Effector memory CD8-positive, alpha-beta T cell (primary cell): ENCODE measurements at places on chromosomes 11 and 22.

GRCh38 chr11:68867066-68867465, 25.4 kb upstream of the CPT1A start:
- no peak for DNase-seq
- peaks cover 14% of the 10 kb centered on the region for H3K4me1 ChIP-seq
- H3K27me3 ChIP-seq = peaks cover 30% of the 10 kb centered on the region
- no peaks in the 10 kb centered on the region for H3K36me3 ChIP-seq
- H3K27ac ChIP-seq = no peak overlapping the region
- no peak overlapping the region for H3K4me3 ChIP-seq

- peaks cover 34% of the 10 kb centered on the region for H3K4me1 ChIP-seq
- peaks cover 29% of the 10 kb centered on the region for H3K36me3 ChIP-seq
- H3K27ac ChIP-seq = no peak overlapping the region
- no peaks in the 10 kb centered on the region for H3K27me3 ChIP-seq
- H3K4me3 ChIP-seq = peak overlapping the region; percentile 89
Observed at GRCh38 chr22:24423519-24424000, 3.8 kb upstream of the ADORA2A start.

DNA sequence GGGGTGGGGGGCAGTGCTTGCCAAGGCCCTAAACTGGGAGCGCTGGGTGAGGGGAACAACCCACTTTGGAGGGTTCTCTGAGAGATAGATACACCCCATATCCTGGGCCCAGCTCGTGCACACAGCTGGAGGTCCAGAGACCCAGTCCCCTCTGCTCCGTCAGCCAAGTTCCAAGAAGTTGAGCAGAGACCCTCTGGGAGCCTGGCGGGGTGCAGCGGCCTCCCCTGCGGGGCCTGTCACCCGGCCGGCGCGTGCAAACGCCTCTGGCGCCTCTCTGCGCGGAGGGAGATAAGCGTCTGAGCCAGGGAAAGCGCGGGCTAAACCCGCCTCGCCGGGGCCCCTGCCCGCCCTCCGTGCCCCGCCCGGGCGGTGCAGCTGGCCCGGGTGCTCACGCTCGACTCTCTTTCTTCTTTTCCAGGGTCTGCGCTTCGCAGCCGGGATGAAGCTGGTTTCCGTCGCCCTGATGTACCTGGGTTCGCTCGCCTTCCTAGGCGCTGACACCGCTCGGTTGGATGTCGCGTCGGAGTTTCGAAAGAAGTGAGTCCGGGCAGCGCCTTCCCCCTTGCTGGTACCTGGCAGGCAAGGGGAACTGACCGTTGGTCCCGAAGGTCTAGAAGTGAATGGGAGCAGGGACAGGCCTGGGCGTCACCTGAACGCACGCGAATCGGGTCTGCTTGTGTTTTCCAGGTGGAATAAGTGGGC, 540 bp downstream of the ADM start:
- H3K4me3 ChIP-seq = peak overlapping the region; percentile 97
- H3K36me3 ChIP-seq = peaks cover 7% of the 10 kb centered on the region

DNA sequence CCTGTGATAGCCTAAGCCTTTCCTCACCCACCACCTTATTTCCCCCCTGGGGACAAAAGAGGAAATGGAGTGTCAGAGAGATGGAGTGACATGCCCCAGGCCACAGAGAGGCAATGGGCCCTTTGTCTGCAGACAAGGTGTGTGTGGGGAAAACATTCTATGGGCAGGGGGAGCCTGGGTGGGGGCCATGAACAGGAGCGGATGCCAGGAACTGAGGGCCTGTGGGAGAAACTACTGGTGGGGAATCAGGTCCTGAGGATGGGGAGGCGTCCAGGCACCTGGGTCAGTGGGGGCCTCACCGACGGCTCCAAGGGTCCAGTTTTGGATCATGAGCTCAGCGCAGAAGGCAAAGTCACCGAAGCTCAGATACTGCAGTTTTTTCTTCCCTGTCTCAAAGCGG, 3.0 kb downstream of the FIBP start:
- no peak overlapping the region for H3K4me3 ChIP-seq
- DNase-seq = no peak
- H3K36me3 ChIP-seq = peaks cover 41% of the 10 kb centered on the region
- H3K27me3 ChIP-seq = no peaks in the 10 kb centered on the region
- H3K27ac ChIP-seq = peak overlapping the region; percentile 76

DNA sequence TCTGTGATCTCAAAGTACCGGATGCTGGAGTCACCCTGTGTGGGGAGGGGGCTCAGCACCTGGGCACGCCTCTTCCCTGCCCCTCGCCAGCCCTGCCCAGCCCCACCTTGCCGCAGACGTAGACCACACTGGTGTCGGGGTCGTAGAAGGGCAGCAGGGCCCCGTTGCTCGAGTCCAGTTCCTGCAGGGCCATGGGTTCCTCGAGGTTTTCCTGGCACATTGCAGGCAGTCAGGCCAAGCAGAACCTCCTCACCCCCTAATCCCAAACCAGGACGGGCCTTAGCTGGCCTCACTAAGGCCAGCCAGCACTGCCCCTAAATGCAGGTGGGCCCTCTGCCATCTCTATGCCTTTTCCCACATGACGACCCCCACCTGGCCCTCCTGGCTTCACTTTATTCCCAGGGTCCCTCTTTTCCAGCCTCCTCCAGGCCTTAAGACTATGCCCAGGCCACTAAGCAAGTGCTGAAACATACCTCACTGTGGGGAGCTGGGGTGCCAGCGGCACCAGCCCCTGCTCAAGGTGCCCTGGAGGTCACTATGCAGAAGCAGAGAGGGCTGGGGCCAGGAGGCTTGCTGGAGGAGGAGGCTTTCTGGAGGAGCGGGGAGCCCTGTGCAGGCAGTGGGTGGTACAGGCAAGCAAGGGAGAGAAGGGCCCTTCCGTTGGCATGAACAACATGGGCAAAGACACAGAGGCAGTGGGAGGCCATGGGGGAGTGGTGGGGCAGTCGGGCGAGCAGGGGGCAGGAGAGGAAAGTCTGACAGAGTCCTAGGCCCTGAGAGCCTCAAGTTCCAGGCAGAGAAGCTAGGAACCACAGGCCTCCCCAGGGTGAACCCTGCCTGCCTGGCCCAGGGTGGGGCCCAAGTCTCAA, 2.8 kb downstream of the CORO1B start:
- no peak for DNase-seq
- peak overlapping the region; percentile 99 for H3K4me3 ChIP-seq
- peaks cover 62% of the 10 kb centered on the region for H3K36me3 ChIP-seq
- peaks cover 63% of the 10 kb centered on the region for H3K4me1 ChIP-seq
